ENCODE measurements at places on chromosomes 1 and 21.

- no peak for DNase-seq
Measured at GRCh38 chr1:204116539-204116938, 35.3 kb downstream of the ETNK2 start.

GRCh38 chr1:166908942-166909341 lies 32.9 kb upstream of the TADA1 start:
- no peak for DNase-seq

DNA sequence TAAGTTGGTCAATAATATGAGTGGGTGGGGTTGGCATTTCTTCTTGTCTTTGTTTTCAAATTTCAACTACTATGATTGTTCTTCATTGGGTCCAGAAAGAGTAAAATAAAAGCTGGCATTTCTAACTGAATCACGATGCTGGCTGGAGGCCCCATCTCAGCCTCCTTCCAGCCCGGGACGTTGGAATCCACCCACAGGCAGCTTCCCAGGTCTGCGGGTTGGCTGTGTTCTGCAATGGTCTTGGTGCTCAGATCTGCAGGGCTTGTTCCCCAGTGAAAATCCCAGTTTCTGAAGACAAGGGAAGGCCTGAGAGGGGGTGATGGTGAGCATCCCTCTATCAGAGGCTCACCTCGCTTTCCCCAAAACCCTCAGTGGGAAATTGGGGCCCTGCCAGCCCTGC lies 54.7 kb upstream of the ARHGEF16 start:
- no peak for DNase-seq

- no peak for DNase-seq
Measured at GRCh38 chr1:209708297-209708696, 3.7 kb downstream of the HSD11B1 start.

- DNase-seq = no peak
Measured at GRCh38 chr1:104780470-104781078, 1030.9 kb downstream of the AMY1C start.

DNA sequence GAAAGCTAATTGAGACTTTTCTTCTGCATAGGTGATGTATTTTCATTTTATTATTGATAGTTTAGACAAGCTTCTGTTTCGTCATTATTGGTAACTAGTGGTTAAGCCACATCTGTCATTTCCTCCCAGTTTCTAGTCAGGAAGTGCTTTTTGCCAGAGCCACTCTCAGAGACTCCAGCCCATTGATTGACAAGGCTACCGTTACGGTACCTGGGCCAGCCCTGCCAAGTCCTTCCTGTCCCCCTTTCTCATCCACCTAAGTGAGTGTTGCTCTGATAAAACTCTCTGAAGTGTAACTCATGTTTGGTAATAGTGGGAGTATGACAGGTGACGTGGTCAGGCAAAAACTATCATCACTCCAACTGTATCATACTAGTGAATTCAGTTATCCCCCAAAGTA lies 29.6 kb upstream of the AGL start:
- DNase-seq = no peak

GRCh38 chr1:208003241-208003640 lies 92.3 kb upstream of the CD34 start:
- no peak for DNase-seq

DNA sequence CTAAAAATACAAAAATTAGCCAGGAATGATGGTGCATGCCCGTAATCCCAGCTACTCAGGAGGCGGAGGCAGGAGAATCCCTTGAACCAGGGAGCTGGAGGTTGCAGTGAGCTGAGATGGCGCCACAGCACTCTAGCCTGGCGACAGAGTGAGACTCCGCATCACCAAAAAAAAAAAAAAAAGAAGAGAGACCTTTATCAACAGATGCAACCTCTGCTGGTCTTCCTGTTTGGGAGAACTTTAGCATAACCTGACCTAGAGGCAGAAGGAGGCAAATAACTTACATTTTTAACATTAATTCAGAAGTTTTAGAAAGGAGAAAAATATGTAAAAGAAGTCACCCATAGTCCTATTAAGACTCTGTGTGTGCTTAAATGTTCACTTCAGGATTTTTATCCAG lies 32.4 kb downstream of the SLAMF1 start:
- DNase-seq = no peak

DNA sequence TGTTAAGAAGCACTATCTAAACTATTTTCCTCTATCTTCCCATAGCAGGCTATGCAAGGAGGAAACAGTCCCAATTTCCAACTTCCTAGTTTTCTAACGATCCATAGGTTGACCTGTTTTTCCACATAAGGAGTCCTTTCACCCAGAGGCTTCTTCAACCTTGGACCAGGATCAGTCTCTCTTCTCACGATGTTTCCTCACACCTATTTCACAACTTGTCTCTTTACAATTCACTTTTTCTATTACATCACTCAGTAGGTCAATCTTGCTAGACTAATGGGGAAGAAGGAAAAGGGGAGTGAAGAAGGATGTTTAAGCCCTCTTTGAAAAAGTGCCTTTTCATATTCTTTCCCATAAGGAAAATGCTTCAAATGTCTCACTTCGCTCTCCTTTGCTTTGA lies 15.9 kb downstream of the PALMD start:
- DNase-seq = no peak

DNA sequence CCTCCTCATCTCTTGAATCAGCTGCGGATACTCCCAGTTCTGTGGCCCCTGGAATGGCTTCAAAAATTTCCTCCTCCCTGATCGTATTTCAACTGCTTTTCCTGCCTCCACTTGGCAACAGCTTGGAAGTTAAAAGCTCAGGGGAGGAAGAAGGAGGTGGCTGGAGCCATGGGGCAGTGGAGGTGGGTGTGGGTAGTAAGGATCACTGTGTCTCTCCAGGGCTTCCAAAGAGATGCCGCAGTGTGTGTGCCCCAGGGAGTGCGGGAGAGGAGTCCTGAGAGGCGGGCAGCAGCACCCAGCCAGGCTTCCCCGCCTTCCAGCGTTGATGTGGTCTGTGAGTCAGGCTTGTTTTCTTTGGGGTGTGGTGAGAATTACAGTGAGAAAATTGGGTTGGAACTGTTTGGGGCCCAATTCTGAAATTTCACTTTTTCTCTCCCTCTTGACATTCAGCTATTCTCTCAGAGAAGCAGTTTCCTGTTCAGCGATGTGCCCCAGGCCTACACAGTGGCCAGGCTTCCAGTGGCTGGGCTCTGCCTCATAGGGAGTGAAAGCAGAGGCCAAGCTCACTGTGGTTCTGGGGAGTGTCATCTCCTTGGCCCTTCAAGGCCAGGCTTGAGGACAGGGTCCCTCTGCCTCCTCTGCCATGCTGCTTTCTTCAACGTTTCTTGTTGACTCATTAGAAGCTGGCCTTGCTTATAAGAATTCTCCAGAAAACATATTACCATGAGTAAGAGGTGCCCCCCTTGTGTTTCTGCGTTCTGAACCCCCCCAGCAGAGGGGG lies 69.0 kb downstream of the PGM1 start:
- DNase-seq = peak; percentile 61

- no peak for DNase-seq
Measured at GRCh38 chr1:201282931-201283829, at the start of gene PKP1. TSS of gene PKP1 (plus strand) at chr1:201283506. CDS start at chr1:201283703, 197 bp downstream.

DNA sequence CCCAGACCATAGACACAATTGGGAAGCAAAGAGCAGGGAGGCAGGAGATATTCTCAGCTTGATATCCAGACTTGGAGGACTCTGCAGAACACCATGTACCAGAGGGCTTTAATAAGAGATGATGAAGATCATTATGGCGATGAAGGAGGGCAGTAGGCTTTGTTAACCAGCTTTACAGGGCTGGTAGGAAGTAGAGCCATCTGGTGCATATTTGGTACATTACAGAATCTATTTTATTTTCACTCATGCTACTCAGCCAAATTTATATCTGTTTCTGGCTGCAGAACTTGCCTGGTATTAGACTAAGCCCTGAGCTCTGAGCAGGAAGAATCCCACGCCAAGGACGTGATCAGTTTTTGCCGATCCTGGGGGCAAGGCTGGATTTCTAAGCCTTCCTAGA lies 61.8 kb upstream of the SYT6 start:
- no peak for DNase-seq

DNA sequence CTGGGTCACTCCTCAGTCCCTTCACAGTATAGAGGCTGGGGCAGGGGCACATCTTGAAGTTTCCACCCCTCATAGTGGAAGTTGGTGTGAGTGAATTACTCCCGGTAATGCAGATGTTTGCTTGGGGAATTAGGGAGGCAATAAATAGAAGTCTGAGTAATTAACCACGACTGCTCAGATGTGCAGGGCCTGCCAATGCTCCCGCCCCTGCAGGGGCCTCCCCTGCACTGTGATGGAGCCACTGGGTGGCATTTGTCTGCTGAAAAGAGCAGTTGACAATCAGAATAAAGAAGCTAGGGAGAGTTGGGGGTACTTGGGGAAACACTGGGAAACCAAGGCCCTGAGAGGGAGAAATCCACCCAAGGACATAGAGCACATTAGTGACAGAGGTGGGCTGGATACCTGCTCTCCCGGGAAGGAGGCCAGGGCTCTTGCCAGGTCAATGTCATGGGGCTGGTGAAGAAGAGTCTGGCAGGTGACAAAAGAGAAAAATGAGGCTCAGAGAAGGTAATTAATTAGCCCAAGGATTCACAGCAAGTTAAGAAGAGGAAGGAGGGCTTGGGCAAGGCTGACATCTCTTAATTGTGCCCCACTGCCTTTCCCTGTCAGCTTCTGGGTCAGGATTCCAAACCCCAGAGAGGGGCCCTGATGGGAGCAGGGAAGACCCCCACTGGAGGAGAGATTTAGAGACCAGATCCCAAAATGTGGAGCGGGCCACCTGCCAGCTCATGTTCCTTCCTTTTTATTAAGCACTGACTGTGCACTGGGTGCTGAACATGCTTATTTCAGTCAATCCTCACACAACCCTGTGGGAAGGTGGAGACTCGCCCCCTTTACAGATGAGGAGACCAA lies 436.2 kb downstream of the MATN1 start:
- no peak for DNase-seq

GRCh38 chr1:39230261-39231190 lies 26.0 kb downstream of the MACF1 start:
- DNase-seq = no peak

- DNase-seq = no peak
Measured at GRCh38 chr1:59378621-59379370, 81.9 kb downstream of the FGGY start.

DNA sequence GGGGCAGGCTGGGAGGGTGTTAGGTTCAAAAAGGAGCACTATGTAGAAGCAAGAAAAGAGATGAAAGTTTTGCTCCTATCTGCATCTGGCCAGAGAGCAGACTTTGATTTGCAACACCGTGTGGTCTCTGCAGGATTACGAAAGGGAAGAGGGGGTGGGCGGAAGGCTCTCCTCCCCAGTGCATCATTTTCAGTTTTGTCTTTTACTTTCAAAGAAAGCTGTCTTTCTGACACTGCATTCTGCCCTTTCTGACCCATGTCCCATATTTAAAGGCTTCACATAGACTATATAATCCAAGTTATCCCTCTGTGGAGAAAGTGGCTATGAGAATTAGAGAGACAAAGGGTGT lies 126.5 kb downstream of the RHOU start:
- DNase-seq = no peak

- DNase-seq = no peak
Measured at GRCh38 chr1:22717037-22717760, 6.6 kb downstream of the EPHB2 start.

- DNase-seq = no peak
Measured at GRCh38 chr1:154386643-154387352, 18.3 kb upstream of the IL6R start.

DNA sequence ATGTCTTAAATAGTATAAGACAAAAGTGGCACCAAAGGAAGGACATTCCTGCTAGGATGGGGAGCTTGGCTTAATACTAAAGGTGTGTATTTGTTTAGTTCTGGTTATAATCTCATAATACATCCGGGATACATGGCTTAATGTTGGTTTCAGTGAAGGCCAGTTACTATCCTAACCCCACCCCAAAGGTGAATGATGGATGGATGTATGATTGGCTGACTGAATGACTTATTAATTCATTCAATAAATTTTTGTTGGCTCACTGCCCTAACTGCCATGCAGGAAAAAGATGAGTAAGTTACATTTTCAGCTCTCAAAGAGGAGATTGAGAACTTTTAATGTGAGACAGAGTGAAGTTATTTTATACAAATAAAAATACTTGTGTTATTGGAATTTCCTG lies 52.2 kb downstream of the PHACTR4 start:
- no peak for DNase-seq

GRCh38 chr21:39137248-39138178 lies 45.7 kb downstream of the PSMG1 start:
- DNase-seq = no peak

DNA sequence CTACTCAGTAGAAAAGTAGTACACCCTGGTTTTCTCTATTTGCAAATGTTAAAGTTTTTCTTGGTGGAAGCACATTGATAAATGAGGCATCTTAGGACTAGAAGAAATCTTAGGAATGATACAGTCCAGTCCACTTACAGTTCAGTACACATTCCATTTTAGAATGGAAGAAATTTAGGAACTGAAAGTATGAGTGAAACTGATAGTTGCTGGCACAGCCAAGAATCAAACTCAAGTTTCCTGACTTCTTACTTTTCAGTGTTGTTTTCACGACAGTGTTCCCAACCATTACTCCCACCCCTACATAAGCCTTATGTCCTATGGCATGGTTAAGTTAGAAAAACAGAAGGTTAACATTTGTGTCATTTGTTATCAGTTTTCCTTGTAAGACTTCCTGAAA lies 258.5 kb downstream of the BACH1 start:
- DNase-seq = no peak

GRCh38 chr1:52726265-52727113 lies at the start of gene ZYG11B:
TSS of gene ZYG11B (plus strand) at chr1:52726453. CDS start at chr1:52726654, 201 bp downstream.
- DNase-seq = peak; percentile 65

GRCh38 chr21:41410767-41411448 lies 15.1 kb upstream of the MX1 start:
- DNase-seq = no peak

- no peak for DNase-seq
Measured at GRCh38 chr1:182056601-182057366, 4.7 kb downstream of the ZNF648 start.

DNA sequence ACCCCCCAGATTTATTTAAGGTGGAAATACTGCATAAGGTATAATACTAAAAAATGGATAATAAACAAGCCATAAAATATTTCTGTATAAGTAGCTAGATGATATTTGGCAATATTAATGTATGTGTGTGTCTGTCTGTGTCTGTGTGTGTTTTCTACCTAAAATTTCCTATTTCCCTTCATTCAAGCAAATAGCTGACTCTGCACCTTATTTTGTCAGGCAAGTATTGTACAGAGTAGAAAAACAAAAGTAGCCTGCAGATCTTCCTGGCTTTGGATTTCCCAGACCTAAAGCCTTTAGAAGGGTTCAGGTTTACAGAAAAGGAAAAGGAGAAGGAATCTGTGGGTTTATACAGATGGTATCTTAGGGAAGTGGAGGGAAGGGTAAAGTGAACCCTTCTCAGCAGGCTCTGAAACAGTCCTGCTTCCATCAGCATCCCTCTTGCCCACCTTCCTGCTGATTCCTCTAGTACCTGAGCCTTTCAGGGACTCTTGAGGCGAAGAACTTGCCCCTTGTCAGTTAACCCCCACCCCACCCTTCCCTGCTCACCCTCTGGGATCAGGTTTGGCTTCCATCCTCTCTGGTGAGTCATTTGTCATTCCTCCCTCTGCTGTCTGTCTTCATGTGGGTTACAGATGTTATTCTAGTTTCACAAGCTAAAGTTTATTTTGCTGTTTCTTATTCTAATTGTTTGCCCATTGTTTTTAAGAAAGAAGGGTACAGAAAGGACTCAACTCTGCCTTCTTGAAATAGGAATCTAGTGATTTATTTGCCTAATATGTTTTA lies 21.7 kb upstream of the RGS16 start:
- no peak for DNase-seq

Data from amniotic stem cell (primary cell).